Stimulated activated CD8-positive, alpha-beta memory T cell treated with anti-CD3 and anti-CD28 coated beads, Interleukin-2, amount 100 ng/mL, for 48 hours (primary cell): ENCODE measurements at places on chromosomes 2 and 18.

- DNase-seq = no peak
Measured at GRCh38 chr2:69034845-69035244, 21.9 kb downstream of the ANTXR1 start.

- no peak for DNase-seq
Measured at GRCh38 chr2:77013953-77014352, 508.2 kb downstream of the LRRTM4 start.

GRCh38 chr2:156211318-156211717, 121.2 kb downstream of the NR4A2 start:
- DNase-seq = no peak

DNA sequence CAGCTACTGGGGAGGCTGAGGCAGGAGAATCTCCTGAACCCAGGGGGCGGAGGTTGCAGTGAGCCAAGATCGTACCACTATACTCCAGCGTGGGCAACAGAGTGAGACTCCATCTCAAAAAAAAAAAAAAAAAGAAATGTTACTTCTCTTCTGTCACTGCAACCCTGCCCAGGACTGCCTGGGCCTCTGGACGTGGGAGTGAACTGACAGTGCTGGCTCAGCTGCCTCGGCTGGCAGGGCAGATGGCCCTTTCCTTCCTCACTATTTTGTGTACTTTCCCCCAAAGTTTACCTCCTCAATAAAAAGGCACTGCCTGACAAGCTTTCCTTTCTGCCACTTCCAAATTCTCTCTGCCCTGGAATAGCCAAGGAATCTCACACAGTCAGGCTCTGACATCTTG, 12.5 kb upstream of the GPR155 start:
- DNase-seq = no peak

GRCh38 chr18:9569178-9569577, 45.2 kb downstream of the PPP4R1 start:
- no peak for DNase-seq
